Articular chondrocyte of knee joint (primary cell): ENCODE measurements at places on chromosomes 13 and 19. TPM values are rescaled to one million over a fixed set of nuclear protein-coding genes. Genes with fewer than 3 reads are reported as not detected.

Gene KRTDAP
- total RNA-seq: not detected in 2 replicates

Gene ZNF534
- 0.11 and 0.13 TPM in 2 replicates for total RNA-seq

Gene RRAS
- total RNA-seq: 28.4 and 38.3 TPM in 2 replicates

Gene CEACAM20
- not detected in 2 replicates for total RNA-seq

Gene ANGPTL8
- total RNA-seq: not detected in 2 replicates
